Activated naive CD4-positive, alpha-beta T cell treated with Interleukin-2 at 50 U/mL for 16 hours (primary cell): ENCODE measurements at places on chromosomes 3 and 15.

DNA sequence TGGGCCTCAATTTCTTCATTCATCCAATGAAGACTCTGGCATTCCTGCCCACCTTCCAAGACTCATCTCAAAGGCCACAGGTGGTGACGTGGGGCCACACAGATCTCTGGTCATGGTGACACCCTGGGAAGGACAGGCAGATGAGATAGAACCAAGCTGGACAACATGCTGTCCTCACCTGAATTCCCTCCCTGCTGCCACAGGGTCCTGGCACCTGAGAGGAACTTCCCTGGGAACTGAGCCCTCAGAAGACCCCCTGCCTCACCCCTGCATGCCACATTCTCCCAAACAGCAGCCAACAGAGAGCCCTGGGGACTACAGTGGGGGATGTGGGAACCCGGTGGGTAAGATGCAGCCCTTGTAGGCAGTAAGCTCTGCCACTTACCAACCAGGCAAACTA, 10.7 kb downstream of the KLF15 start:
- no peak for DNase-seq

DNA sequence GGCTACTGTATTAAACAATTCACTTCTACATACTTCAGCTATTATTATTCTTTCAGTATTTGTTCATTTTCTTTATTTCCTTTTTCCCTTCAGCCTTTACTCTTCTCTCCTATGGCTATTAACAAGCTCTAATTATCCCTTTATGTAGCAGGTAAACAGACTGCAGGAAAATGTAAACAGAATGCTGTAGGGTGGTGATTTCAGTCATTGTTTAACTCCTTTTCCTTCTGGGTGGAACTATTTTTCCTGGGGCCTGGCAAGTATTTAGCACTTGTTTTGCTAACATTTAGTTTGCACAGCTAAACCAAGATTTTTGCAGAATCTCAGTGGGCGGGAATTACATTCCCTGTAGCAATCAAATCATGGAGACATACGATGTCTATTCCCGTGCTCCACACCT, 14.4 kb downstream of the RARB start:
- no peak for DNase-seq

- no peak for DNase-seq
Measured at GRCh38 chr3:87307805-87308204, 31.4 kb upstream of the POU1F1 start.

DNA sequence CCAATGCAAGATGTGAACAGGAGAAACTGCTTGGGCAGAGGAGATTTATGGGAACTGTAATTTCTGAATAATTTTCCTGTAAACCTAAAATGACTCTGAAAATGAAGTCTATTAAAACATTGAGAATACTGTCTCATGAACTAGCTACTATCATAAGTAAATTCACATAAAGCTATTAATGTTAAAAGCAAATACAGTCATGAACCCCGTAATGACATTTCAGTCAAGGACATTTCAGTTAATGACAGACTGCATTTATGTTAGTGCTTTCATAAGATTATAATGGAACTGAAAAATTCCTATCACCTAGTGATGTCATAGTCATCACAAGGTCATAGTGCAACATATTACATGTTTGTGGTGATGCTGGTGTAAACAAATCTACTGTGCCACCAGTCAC, 17.2 kb downstream of the CBLB start:
- no peak for DNase-seq

GRCh38 chr3:25313286-25313685, 114.8 kb upstream of the RARB start:
- no peak for DNase-seq

DNA sequence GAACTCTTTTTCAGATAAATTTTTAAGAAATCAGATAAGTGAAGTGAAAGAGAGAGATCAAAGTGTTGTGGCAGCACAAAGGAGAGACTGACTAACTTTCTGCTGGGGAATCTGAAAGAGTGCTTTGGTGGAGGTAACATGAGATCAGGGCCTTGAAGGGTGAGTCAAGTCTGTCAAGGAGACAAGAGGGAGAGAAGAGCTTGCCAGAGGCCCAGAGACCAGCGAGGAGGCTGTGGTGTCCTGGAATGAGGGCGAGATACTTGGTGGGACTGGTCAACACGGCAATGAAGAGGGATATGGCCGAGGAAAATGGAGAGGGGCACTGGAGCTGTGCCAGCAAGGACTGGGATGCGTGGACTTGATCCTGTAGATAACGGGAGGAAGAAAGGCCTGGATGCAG, 4.6 kb downstream of the TADA3 start:
- DNase-seq, result no peak

DNA sequence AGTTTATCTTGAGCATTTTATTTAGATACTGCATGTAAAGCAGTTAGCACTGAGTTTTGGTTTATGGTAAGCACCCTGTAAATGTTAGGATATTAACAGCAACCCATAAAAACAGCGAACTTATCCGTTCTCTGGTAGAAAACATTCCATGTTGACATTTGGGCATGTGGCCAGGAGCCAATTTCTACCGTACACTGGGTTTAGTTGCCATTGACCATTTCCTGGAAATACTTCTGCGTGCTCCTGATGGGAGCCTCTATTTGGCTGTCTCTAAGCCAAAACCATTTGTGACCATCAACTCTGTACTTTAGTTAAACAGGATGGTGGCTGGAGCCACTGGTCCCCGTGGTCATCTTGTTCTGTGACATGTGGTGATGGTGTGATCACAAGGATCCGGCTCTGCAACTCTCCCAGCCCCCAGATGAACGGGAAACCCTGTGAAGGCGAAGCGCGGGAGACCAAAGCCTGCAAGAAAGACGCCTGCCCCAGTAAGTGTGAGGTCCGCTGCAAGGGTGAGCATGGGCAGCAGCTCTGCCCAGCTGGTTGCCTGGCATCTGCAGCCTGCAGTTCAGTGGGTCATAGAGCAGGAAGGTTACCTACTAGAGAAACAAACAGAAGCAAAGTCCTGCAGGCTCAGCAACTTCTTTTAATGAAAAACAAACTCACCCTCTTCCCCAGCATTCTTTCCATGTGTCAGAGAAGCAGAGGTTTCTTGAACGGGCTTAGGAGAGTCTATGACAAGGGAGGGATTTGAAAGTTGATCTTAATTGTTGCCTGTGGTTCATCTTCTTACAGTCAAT, 7.1 kb downstream of the THBS1 start:
- no peak for DNase-seq
